ENCODE measurements at places on chromosomes 4 and X.

GRCh38 chr4:165355900-165356300 is 22.9 kb upstream of the CPE start:
- DNase-seq: no peak

- DNase-seq: no peak
Measured at GRCh38 chr4:70801265-70801809, 38.4 kb downstream of the GRSF1 start.

DNA sequence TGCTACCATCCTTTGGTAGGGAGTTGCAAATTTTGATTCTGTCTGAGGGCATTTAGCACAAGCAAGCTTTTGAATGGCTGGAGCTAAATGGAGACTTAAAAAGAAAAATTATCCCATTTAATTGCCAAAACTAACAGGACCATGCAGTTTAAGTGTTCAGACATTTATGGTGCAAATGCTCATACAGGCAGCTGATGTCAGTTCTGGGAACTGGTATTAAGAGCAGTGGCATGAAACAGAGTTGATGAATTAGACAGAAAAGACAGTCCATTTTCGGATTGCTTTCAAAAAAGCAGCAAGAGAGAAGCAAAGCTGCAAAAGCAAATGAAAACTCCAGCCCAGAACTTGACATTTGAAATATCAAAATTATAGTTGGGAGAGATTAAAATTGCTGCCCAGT is 1.3 kb downstream of the SCRG1 start:
- no peak for DNase-seq

GRCh38 chrX:20947411-20947912 is 426.8 kb upstream of the CNKSR2 start:
- no peak for DNase-seq

DNA sequence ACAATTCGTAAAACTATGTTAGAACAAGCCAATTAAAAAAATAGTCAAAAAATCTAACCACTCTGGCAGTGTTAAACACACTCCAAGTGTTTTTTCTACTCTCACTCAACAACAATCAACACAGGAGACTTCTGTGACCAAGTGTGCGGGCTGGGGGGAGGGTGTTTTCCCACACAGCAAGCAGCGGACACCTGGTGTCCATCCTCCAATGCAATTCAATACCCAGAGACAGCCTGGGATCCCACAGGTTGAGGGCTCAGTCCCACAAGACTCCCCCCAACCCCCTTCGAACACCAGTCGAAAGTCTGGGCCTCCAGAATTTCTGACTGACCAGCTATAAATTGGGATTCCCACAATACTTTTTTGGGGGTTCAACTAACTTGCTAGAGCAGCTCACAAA is 8.3 kb upstream of the PIM2 start:
- DNase-seq: no peak

GRCh38 chrX:3674881-3675280 is 38.6 kb downstream of the PRKX start:
- DNase-seq: no peak

DNA sequence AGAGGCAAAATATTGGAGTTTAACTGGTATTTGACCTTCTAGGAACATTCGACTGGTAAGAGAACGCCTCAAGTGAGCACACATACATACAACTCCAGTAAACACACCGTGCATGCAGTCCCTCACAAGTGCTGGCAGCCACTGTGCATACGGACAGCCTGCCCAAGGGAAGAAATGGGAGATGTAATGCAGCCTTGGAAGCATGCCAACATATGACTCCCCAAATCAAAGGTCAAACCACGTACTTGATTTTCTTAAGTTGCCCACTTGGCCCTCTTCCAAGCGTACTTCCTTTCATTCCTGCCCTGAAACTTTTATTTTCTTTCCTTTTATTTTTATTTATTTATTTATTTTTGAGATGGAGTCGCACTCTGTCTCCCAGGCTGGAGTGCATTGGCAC is 206.6 kb downstream of the SPRY1 start:
- DNase-seq: no peak

DNA sequence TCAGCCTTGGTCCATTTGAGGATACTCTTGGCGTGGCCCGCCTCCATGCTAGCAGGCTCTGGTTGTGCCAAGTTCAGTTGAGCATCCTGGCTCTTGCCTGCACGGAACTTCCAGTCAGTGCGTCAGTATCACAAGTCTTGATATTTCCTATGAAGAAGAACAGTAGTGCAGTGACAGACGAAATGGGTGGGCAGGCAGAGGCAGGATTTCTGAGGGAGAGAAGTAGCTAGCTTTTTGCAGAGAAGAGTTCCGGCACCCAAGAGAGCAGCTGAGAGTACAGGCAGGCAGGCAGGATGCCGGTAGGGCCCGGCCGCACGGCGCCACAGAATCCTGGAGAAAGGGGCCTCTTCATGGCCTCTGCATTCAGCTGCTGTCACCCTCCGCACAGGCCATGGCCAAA is 56.1 kb upstream of the MSANTD1 start:
- DNase-seq: no peak

GRCh38 chr4:12679217-12679616 is 804.9 kb downstream of the RAB28 start:
- DNase-seq: no peak

DNA sequence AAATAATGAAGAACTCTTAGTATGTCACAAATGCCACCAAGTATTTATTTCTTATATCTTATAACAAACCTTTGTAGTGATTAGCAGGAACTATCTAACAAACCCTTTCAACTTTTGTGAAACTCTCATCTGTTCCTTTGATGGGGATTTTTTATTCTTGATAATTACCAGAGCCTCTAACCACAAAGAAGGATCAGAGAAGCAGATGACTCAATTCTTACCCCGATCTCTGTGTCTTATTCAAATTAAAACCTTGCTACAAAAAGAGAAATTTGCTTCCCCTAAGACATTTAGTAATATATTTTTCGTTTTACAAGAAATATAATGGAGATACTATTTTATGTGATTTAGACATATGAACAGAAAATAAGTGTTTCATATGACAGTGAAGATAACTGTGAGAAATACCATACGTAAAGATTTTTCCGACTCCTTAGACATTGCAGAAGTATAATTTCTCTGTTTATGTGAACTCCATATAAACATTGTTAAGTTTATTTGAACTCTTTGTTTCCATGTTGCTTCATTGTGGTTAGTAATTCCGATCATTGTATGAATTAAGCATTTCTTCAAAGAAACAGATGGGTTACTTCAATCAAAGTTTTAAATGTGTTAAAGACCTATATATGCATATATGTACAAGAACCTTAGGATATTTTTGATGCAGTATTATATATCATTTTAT is 205.4 kb downstream of the CFAP299 start:
- DNase-seq: no peak

DNA sequence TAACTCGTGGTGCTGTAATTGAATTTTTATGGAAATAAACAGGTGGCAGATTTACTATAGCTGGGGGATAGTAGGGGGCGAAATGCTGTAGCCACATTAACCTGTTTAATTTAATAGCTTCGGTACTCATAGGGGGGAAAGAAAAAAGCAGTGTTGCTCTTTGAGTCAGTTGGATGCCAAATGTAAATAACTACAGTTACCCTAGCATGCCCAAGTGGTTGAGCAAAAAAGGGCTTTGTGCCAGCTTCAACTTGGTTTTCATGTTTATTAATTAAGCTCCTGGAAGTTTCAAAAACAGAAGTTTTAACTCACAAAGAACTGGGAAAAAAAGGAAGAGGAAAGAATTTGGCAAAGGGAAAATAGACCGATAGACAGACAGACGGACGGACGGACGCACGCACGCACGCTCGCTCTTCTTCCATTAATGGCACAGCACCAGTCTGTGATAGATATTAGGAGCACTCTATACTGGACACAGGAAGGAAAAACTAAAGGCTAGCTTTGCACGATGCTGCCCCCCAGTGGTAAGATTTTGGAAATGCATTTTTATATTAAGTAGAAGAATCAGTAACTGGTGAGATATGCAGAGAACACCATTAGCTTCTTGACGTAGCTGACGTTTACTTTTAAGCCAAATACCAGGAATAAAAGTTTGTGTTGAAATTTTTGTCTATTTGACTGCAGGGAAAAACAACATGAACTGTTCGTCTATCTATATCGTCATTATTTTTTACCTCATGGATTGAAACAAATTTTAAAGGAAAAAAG is 151.8 kb downstream of the SLC7A11 start:
- DNase-seq: peak; percentile 63

- no peak for DNase-seq
Measured at GRCh38 chrX:153455571-153455970, 9.7 kb upstream of the TREX2 start.

GRCh38 chr4:47836641-47837093 is 1.2 kb downstream of the CORIN start:
- DNase-seq: peak; percentile 47

DNA sequence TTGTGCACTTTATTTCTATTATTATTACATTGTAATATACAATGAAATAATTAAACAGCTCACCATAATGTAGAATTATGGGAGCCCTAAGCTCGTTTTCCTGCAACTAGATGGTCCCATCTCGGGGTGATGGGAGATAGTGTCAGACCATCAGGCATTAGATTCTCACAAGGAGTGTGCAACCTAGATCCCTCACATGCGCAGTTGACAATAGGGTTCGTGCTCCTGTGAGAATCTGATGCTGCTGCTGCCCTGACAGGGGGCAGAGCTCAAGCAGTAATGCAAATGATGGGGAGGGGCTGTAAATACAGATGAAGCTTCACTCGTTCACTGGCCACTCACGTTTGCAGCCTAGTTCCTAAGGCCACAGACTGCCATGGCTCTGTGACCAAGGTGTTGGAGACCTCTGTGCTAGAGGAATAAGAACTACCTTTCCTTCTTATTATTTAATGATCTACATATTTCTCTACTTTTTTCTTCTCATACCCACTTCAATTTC is 492.9 kb upstream of the INTU start:
- no peak for DNase-seq

DNA sequence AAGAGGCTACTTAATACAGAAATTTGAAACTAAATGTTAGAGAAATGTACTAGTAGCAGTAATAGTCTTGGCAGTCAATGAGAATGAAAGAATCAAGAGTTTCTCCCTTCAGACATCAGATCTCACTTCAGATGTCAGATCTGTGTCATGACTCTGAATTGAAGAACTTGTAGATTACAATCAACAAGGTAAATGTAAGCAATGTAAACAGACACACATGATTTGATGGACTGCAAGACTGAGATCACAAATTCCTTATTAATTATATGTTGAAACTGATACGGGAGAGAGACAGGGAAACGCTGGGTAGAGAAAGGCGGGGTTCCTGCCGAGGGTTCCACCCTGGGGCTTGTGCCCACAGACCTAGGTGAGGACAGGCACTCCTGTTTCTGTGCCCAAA is 65.5 kb upstream of the HHIP start:
- DNase-seq: no peak

- DNase-seq: no peak
Measured at GRCh38 chr4:110347805-110348204, 128.2 kb upstream of the ENPEP start.

GRCh38 chr4:182222766-182223165 is 20.4 kb upstream of the TENM3 start:
- no peak for DNase-seq

DNA sequence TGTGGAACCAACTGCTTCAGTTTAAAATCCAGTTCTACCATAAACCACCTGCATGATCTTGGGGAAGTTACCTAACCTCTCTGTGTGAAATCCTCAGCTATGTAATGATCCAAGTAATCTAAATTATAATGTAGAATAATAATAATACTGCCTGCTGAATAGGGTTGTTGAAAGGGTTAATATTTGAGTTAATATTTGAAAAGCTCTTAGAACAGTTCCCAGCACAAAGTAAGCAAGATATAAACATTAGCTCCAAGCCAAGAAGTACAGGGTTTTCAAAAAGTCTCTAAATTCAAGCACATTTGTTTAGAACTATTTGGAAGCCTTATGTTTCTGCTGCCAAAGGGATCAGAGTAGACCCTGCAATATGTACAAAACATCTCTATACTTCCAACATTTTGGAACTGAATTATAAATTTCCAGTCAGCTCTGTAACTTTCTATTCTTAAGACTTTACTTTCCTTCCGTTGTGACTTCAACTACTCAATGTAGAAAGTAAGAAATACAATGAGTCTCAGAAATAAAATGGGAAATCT is 76.7 kb upstream of the FAM9C start:
- DNase-seq: no peak

- DNase-seq: no peak
Measured at GRCh38 chr4:153018684-153019083, 82.6 kb downstream of the FHDC1 start.

- no peak for DNase-seq
Measured at GRCh38 chrX:5549512-5549911, 679.2 kb downstream of the NLGN4X start.

- no peak for DNase-seq
Measured at GRCh38 chrX:123324625-123325024, 140.5 kb downstream of the GRIA3 start.

GRCh38 chr4:93416344-93417128 is 412.0 kb upstream of the ATOH1 start:
- DNase-seq: no peak

DNA sequence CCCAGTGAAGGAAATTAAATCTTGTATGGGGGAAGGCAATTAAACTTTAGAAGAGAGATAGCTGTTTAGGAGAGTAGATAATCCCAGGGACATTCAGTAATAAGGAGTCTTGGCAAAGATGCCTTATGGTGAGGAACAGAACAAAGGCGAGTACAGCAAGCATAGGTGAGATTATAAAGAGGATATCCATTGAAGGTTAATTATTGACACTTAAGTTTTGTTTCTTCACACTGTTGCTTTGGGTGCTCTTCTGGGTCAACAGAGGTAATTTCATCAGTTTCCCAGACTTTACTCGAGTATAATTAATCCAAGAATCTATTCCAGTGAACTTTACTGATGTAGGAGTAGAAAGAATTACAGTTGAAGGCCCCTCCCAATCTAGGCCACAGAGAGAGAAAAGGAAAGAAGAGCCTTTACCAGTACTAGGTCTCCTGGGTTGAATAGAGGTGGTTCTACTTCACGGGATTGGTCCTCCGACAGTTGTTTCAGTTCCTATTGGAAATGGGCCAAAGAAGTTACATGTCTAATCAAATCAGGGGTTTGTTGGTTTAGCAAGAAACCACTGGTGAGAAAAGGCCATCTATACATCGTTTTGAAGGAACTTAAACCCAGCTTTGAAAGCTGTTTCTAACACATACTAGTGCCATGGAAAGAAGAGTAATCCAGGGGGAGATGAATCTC is 27.2 kb downstream of the EPGN start:
- no peak for DNase-seq

- DNase-seq: no peak
Measured at GRCh38 chr4:6071191-6071958, 53.1 kb upstream of the C4orf50 start.

DNA sequence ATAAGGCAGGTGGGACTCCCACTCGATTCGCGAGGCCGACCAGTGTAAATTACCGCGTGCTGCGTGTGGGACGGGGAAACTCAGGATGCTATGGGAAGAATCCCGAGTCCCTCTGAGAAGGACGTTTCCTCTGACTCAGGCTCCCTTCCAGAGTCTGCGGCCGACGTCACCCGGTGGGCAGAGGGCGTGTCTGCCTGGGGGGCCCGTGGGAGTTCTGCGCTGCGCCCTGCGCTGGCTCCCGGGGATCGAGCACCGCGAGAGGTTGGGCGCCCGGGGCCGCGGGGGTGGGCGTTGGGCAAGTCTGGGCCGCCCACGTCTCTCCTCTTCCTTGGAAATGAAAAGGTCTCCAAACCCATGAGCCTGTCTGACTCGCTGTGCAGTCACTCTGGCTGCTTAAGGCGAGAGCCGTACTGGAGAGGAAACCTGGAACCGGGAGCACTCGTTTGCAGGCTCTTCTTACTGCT is 568 bp downstream of the NIPAL1 start:
- DNase-seq: no peak

All from GM04504 (cell line).